CD4-positive, alpha-beta T cell treated with Interleukin-6 for 4 hours (primary cell): ENCODE measurements at places on chromosomes 16 and 17.

DNA sequence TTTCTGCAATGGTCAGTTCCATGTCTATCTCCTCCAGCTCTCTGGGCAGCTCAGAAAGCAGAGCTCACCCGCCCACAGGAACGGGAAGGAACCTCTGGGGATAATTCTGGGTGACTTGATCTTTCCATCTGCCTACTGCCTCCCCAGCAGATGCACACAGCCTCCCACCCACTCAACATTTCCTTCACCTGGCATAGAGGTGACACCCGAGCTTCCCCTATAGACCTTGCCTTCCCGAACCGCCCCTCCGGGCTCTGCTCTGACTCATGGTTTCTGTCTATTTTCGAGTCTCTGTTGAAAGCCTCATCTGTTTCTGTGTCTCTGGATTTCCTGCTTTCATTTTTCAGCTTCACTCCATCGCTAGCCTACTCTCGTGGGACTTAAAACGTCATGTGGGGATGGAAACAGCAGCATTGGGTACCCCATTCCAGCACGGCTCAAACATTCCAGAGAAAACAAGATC lies 11.4 kb downstream of the GGA3 start:
- peak; percentile 81 for DNase-seq

DNA sequence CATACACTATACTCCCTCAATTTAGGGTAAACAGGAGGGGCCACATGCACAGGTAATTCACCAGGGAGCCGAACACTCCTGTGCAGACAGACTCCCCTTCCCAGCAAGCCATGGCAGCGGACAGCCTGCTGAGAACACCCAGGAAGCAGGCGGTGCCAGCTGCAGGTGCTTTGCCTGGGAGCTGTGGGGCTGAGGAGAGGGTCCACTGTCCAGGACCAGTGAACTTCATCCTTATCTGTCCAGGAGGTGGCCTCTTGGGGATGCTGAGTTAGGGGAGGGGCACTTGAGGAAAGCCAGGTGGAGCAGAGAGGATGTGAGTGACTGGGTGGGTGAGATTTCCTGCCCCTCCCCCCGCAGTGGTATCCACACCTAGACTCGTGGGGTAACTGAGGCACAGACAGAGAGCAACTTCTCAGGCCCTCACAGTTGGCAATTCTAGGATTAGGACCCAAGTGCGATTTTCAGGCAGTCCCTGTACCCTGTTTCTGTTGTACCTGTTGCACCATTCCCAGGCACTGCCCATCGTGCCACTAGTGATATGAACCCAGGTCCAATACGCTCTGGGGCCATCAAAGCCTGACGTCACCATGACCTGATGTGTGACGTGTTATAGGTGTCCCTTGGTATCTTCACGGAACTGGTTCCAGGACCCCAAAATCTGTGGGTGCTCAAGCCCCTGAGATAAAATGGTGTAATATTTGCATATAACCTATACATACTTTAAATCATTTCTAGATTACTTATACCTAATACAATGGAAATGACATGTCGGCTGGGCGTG lies 1.2 kb downstream of the GRN start:
- no peak for DNase-seq

GRCh38 chr17:18004345-18004744 lies 31.7 kb downstream of the DRC3 start:
- DNase-seq: no peak

DNA sequence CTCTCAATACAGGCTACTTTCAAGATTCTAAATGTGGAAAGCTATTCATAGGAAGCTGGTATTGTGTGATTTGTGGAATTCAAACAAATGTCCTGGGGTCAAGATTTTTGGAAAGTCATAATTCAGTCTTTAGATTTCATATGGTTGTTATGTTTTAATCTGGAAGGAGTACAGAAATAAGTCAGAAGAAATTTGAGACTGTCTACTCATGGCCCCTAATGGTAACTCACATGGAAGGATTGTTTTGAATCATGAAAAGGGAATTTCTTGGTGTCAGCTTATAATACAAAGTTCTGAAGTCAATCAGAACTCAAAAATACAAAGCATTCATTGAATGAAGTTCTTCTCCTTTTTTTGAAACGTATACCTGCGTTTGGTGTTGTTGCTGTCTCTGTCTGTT lies 3.1 kb downstream of the KCNJ2 start:
- no peak for DNase-seq

- no peak for DNase-seq
Observed at GRCh38 chr17:50634224-50634914, at the start of gene ABCC3. Gene ABCC3, plus strand, starts transcription at chr17:50634881. Its CDS starts 56 bp downstream, at chr17:50634937.

- no peak for DNase-seq
Observed at GRCh38 chr16:46746821-46747776, 1.0 kb downstream of the MYLK3 start.

DNA sequence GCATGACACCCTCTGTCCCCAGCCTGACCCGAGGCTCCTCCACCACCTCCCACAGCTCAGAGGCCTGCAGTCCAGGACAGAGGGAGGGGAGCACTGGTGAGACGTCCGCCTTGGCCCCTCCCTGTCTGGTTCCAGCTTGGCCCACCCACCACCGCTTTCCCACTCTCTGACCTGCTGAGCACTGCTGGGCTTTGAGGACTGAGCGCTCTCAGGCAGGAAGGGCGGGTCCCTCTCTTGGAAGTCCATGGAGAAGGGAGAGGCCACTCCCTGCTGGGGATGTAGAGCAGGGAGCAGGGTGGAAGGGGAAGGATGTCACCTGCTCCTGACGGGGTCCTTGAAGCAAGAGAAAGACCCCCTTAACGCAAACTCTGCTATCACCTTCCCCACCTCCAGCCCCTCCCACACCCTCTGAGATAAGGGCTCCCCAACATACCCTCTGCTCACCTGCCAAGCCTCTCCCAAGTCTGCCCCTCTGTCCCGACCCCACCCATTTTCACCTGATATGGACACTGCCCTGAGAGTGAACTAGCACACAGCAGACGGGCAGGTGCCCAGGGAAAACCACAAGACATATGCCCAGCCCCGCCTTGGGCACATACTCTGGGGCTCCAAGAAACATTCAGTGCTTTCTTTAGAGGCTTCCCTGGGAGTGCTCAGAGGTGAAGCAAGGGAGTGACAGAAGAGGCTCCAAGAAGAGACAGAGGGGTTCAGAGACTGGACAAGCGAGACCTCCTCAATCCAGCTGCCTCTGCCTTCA lies 1.4 kb downstream of the OSBPL7 start:
- DNase-seq: no peak

DNA sequence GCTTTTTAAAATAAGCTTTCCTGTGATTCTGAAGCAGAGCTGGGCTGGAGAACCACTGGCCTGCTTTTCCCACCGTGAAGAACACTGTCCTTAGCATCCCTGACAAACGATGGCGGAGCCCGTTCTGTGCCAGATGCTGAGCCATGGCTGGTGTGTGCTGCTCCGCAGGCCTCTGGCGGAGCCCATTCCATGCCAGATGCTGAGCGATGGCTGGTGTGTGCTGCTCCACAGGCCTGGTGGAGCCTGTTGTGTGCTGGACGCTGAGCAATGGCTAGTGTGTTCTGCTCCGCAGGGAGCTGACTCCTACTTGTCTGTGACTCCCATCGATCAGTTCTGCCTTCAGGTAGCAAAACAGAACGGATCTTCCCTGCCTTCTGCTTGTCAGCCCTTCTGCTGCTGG lies 4.3 kb downstream of the ENDOV start:
- no peak for DNase-seq

- peak; percentile 80 for DNase-seq
Observed at GRCh38 chr17:13594762-13595598, 6.7 kb downstream of the HS3ST3A1 start.

GRCh38 chr17:75151930-75152329 lies 2.4 kb downstream of the JPT1 start:
- no peak for DNase-seq

DNA sequence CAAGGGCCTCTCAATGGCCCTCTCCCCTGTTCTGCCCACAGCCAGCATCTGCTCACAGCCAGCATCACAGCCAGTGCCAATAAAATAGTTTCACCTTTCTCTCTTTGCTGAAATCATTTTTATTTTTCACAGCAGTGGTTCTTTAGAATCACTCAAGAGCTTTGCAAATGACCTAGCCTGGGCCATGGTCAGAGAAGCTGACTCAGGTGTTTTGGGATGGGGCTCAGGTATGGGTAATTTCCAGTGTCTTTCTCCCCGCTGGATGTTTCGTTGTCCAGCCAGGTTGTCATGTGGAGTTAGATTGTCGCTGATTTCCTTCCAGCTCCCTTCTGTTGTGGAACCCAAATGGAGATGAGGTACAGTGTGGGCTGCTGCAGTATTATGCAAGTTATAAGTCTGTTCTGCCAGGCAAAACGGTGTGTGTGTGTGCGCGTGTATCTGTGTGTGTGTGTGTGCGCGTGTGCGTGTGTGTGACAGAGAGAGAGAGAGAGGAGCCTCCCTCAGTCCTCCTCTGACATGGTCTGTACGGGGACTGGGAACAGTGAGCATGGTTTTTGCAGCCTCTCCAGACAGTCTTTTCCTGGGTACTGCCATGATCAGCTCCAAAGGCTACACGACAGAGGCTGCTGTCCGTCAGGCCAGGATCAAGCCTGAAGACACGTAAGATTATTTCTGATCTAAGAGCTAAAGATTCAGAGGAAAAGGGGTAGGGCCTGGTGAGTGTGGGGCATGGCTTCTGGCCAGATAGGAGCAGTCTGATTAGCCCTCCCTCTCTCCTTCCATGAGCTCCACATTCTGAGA lies 1.4 kb upstream of the PMP22 start:
- no peak for DNase-seq

DNA sequence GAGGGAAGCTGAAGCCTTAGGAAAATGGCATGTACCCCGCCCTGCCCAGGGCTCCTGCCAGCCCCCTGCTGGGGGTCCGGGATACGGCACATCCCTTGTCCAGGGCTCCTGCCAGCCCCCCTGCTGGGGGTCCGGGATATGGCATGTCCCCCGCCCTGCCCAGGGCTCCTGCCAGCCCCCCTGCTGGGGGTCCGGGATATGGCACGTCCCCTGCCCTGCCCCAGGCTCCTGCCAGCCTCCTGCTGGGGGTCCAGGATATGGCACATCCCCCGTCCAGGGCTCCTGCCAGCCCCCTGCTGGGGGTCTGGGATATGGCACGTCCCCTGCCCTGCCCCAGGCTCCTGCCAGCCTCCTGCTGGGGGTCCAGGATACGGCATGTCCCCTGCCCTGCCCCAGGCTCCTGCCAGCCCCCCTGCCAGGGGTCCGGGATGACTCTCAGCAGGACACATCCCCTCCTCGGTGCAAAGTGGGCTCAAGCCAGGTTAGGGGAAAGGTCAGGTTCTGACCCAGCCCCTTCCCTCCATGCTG lies 43.2 kb downstream of the RPH3AL start:
- no peak for DNase-seq

DNA sequence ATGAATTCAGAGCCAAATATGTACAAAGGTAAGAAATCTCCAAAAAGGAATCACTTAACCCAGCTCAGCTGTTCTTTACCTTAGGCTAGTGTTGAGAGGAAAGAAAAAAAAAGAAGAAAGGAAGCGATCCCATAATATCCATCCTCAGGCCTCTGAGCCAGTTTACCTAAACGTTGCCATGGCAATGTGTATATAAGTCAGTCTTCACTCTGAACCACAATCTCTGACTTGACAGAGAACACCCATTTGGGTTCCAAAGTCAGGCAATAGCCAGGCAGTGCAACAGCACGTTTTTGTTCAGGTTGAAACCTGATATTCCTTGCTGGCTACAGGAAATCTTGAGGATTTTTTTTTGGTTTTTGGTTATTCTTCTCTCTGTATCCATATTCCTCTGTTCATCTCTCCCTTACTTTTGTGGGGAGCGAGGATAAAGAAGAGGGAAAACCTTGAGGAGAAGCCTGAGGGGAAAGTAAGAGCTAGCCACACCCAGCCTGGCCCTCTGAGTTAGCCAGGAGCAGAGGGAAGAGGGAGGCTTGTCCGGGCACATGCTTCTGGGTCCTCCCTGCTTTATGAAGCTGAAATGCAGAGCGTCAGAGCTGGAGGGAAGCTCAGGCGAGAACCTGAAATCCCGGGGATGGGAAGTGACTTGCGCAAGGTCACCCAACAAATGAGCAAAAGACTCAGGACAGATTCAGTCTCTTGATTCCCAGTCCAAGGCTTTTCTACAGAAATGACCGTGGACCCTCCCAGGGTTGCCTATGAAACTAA lies 152.7 kb downstream of the SOX9 start:
- no peak for DNase-seq

DNA sequence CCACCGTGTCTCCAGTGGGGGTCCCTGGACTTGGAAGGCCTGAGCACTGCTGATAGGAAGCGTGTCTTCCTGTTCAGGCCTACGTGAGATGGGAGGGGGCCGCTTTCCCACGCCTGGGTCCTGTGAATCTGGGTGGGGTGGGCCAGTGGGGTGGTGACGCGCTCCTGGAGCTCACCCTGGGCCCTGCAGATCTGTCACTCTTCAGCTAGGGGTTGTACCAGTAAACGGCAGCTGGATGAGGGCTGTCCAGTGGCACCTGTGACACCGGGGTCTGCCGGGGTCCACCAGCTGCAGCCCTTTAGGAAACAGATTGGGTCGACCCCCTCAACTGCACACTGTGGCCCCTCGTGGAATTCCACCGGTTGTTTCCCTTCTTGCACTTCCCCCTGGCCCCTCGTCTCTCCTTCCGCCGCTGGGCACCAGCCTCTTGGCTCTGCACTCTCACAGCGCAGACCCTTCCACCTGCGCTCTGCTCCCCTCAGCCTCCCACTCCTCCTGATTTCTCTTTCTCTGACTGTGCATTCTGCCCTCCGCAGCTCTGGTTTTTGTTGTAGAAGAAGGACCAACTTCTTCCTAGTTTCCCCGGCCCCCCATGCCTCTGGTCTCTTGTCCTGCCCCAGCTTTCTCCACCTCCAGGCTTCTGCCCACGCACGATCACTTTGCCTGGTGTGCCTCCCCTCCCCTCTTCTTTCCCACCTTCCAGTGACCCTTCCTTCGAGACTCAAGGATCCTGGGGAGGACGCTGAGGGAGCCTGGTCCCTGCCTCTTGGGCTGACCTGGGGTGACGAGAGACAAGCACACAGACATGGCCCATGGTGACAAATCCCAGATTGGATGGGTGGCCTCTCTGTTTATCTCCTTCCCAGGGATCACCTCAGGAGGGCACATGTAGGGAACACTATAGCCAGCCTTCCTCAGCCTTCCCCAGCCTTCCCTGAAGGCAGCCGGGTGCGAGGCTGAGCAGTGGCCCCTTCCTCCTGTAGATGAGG lies 4.8 kb downstream of the MRC2 start:
- no peak for DNase-seq

- no peak for DNase-seq
Observed at GRCh38 chr16:85858984-85859817, 39.8 kb upstream of the IRF8 start.

- peak; percentile 49 for DNase-seq
Observed at GRCh38 chr16:22358000-22358399, 16.4 kb downstream of the CDR2 start.

DNA sequence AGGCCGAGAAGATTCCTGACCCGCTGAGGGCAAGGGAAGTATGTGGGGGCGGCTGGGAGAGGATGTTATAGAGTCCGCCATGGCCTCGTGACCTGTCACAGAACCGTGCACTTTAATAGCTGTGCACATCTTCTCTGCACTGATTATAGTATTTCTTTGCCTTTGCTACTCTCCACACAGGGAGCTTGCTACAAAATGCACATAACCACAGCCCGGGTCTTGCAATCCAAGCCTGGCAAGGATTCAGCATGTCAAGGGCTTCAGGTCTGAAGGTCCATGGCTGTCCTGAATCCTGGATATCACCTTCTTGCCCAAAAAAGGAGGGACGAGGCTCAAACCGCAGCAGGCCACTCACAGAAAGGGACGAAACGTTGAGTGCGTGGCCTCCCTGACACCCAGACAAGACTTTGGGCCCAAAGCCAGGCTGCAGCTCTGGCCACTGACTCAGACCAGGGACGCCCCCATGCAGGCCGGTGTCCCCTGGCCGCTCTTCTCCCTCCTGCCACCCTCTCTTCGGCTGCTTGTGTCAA lies 43.7 kb downstream of the USP22 start:
- no peak for DNase-seq
